ENCODE measurements at places on chromosomes 1 and 21. TPM values are rescaled to one million over a fixed set of nuclear protein-coding genes. Genes with fewer than 3 reads are reported as not detected.

The DPH2 gene
- 13.1 TPM for total RNA-seq

The PYHIN1 gene
- total RNA-seq = not detected

The RAB42 gene
- 3.2 TPM for total RNA-seq

The DNAJC28 gene
- total RNA-seq = 0.99 TPM

The SH2D5 gene
- 0.20 TPM for total RNA-seq

The SMG7 gene
- 12.2 TPM for total RNA-seq

The SYT11 gene
- total RNA-seq = 15.5 TPM

The ASCL5 gene
- not detected for total RNA-seq

The CYYR1 gene
- 6.3 TPM for total RNA-seq

The LHX8 gene
- total RNA-seq = not detected

The FAM3B gene
- not detected for total RNA-seq

The FAM151A gene
- not detected for total RNA-seq

The FMO4 gene
- total RNA-seq = 0.79 TPM

The AMY1A gene
- not detected for total RNA-seq

The CFAP45 gene
- 0.22 TPM for total RNA-seq

The DUSP23 gene
- 32.5 TPM for total RNA-seq

The GJC2 gene
- total RNA-seq = 18.3 TPM

The APCS gene
- total RNA-seq = not detected

The PAQR6 gene
- 0.60 TPM for total RNA-seq

The TENT5C gene
- total RNA-seq = 0.79 TPM

The ADORA1 gene
- not detected for total RNA-seq

The RIIAD1 gene
- not detected for total RNA-seq

The ZNF593OS gene
- not detected for total RNA-seq

The DTL gene
- total RNA-seq = 4.0 TPM

The CRYAA gene
- not detected for total RNA-seq

The REN gene
- not detected for total RNA-seq

The RUNX3 gene
- not detected for total RNA-seq

The HES2 gene
- total RNA-seq = 19.8 TPM

The C1orf198 gene
- 16.1 TPM for total RNA-seq

The ERG gene
- 50.8 TPM for total RNA-seq

The MARK1 gene
- 0.65 TPM for total RNA-seq

The TAS1R1 gene
- not detected for total RNA-seq

The XKR8 gene
- 6.5 TPM for total RNA-seq

The LZIC gene
- total RNA-seq = 14.6 TPM

The DDR2 gene
- 3.4 TPM for total RNA-seq

The PTTG1IP gene
- total RNA-seq = 291 TPM

The CHAF1B gene
- total RNA-seq = 2.2 TPM
